ENCODE measurements at places on chromosomes 1 and 21.

- DNase-seq: no peak
Observed at GRCh38 chr1:60390593-60391282, 317.2 kb upstream of the C1orf87 start.

- DNase-seq: no peak
Observed at GRCh38 chr1:94555091-94555490, 13.5 kb upstream of the F3 start.

- DNase-seq: no peak
Observed at GRCh38 chr21:28310171-28310685, 682.4 kb downstream of the LTN1 start.

GRCh38 chr1:29753771-29754572, 517.6 kb downstream of the PTPRU start:
- no peak for DNase-seq

- no peak for DNase-seq
Observed at GRCh38 chr1:110119843-110120242, 7.6 kb downstream of the UBL4B start.

GRCh38 chr1:221276896-221277409, 397.7 kb downstream of the HLX start:
- DNase-seq: no peak

GRCh38 chr1:212685429-212685828, 14.2 kb downstream of the BATF3 start:
- DNase-seq: no peak

DNA sequence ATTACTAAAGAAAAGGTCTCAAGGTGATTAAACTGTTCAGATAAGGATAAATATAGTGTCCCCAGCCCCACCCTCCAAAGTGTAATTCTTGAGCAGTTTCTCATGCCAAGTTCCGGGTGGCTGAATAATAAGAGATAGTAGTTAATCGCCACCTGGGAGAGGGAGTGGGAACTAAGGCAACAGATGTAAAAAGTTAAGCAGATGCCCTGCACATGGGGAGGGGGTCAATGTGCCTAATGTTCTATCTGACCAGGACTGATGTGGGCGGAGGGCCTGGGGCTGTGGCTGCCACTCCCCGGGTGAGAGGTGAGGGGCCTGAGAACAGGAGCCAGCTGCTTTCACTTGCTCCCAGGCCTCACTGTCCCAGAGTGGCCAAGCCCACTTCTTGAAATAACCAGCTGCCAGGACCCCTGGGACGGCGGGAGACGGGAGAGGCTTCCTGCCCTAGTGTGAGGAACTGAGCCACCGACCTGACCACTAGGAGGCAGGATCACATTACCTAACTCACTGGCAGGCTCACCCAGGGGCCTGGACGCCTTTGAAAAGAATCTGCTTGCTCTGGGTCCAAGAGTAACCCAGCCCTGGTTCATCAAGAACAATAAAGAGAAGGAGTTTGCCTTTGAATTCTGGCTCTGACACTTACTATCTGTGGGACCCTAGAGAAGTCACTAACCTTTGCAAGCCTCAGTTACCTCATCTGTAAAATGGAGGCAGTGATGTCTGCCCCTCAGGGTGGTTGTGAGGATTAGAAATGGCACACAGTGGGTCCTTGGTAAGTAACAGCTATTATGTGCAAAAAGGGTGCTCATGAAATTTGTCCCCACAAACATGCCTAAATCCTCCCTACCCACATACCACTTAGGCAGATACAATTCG, 179.2 kb downstream of the ATG4C start:
- no peak for DNase-seq

DNA sequence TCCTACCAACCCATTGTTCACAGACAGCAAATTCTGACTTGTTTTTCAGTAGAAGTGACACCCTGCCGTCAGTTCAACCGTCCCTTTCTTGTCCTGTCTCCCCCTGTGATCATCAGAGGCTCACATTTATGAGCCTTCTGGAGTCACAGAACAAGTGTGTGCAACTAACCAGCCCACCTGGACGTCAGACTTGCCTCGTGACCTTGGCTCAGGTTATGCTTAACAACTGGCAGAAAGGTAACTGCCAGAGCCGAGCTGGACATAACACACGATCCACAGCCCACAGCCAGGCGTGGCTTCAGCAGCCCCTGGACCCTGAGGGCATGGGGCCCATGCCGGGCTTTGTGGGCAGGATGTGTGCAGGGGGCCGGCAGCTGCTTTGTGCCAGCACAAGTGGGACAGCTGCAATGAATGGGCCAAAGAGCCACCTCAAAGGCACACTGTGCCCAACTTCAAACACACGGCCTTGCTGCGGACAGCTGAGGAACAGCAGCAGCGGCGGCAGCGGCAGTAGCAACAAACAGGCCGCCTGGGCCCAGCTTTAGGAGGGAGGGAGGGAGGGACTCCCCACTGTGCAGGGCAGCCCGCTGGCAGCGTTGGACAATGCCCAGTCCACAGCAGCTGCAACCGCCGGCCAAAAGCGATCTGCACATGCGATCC, 103.9 kb downstream of the ZBTB18 start:
- no peak for DNase-seq

DNA sequence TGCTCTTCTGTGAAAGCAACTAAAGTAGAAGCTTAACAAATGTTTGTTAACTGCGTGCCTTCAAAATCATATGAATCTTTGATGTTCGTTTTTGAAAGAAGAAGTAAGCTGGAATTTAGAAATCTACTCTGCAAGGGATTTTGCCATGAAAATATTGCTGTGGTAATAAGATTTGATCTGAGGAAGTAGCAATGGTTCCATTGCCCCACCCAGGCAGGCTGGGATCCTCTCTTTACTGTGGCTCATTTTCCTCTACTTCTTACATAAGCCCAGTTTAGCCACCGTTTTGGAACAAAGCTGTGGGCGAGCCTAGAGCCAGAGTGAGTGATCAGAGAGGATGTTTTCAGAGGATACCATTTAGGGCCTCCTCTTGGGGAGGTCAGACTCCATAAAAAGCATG, 20.3 kb upstream of the PTGFRN start:
- DNase-seq: no peak

- no peak for DNase-seq
Observed at GRCh38 chr1:10504249-10504648, 29.5 kb downstream of the PEX14 start.

DNA sequence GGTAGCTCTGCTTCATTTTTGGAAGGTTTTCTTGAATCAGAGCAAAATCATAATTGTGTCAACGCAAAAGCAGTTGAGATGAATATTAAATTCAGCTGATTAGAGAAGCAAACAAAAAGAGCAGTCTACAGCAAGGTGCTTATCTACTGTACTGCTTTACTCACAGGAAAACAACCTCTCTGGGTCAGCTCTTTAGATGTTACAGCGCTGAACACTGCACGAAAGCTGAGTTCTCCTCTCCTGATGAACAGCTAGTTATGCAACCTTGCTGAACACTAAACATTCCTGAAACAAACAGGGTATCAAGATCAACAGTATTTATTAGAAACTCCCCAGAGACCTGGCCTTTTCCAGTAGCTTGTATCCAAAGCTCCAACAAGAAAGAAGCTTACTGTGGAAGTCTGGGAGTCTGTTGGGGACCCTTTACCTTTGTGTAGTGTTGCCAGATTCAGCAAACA, 41.3 kb downstream of the TBCE start:
- DNase-seq: no peak

DNA sequence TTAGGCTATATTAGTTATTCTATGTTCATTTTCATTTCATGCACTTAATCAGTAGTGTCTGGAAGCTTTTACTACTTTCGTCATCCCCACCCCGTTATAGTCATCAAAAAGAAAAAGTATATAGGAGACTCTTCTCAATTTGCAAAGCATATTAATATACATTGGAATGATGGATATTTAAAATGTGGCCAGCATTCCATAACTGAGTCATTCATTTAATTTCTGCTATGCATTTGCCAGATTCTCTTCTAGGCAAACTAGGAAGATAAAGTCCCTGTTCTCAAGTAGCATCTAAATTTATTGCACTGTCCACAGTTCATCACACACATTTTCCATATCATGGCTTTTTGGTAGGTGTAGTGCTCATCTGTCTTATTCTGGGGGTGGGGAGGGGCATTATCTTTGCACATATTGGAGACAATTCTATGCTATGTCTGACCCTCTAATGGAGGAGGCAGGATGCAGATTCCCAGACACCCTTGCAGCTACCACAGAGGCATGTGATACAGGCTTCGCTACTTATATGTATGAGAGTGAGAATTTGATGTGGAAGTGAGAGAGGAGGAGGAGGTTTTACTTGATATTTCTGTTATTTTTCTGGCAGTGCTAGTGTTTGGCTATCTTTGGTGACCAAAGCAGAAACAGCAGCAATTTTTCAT, 125.8 kb downstream of the CTH start:
- no peak for DNase-seq

- peak; percentile 32 for DNase-seq
Observed at GRCh38 chr21:36976882-36977651, 10.6 kb upstream of the HLCS start.

DNA sequence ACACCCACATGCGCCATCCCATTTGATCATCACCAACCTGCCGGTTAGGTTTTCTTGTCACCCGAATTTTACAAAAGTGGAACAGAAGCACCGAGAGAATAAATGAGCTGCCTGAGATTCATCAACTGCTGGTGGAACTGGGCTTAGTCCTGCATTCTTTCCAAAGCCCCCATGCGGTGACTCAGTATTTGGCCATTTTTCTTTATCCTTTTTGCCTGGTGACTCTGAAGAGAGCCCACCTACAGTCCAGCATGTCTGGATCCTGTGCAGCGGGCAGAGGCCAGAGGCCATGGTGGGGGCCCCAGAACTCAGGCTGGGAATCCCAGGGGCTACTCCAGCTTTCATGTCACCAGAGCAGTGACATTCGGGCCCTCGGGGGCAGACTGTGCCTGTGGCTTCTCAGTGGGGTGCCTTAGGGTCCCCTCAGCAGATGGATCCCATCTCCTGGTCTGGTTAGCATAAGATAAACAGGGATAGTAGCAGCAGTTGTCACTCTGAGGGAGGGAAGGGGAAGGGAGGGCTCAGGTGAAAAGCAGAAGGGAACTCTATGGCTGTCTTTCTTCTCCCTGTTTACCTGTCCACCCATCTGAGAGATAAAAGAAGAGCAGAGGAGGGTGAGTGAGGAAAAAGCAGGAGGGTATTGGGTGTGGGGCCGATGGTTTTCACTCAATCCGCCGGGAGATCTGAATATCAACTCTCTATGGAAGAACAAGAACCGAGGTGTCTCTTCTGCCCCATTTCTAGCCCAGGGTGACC, 63.2 kb downstream of the KIF26B start:
- DNase-seq: no peak

DNA sequence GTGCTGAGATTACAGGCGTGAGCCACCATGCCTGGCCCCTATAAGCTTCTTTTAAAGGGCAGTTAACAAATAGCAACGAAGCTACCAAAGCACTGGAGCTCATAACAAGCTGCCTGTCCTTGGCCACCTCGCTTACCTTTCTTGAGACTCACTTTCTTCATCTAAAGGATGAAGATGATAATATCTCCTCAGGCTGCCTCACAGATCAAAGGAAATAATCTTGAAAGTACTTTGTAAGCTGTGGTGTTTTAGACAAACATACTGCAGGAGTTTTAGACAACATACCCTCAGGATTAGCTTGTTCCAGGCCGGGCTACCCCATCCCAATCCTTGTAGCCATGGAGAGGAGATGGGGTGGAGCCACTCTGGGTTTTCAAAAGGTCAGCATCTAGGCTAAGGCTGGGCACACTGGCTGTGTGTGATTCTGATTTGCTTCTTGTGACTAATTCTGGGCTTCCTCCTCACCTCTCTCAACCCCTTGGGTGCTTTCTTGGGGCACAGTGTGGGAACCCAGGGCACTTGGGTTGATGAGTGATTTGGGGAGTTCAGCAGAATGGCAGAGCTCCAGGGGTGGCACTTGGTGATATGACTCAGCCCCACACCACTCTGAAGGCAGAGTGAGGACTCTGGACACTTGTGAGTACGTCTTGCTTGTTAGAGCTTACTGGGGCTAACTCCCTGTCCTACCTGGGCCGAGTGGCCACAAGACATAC, 5.2 kb downstream of the GPR25 start:
- DNase-seq: peak; percentile 53

DNA sequence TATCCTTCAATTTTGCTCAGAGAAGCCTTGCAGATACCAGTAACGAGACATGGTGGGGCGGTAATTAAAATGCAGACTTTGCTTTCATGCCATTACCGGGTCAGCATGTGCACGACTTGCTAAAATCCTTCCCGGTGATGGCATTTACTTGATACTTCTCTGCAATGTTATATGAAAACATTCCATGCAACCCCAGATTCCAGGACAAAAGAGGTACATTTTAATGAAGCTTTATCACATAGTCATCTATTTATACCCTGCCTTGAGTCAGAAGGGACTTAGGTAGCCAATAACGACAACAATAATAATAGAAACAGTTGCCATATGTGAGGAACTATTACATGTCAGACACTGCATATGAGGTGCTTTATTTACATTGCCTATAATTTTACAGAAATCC, 29.4 kb upstream of the PLA2G2C start:
- no peak for DNase-seq

GRCh38 chr1:242467556-242468145, 56.8 kb downstream of the PLD5 start:
- no peak for DNase-seq

- DNase-seq: no peak
Observed at GRCh38 chr21:27796106-27796505, 829.2 kb upstream of the ADAMTS5 start.

DNA sequence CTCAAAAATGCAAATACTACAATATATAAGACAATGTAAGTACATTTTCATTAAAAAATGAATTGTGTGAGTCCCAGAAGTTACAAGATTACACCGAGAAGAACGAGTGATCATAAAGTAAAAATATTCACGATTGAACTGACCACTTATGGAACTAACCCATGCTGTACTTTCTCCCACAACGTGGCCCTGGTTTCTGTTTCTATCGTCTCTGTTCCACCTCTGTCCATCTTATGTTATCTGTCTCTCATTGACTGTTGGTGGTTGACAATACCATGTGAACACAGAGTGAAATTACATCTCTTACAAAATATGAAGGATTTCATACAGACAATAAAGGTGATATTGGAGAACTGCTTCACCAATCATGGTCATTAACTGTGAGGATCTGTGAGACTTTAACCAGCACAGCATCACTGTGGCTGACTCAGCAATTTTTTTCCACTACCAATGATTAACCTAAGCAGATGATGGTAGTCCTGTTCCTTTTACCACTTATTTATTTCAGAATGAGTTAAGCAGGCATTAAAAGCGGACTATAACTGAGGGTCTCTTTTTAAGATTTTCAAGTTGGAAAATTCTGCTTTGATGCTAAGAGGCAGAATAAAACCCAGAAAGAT, 165.1 kb downstream of the TGFB2 start:
- DNase-seq: no peak

All from activated CD4-positive, alpha-beta T cell treated with anti-CD3 and anti-CD28 coated beads for 4 hours (primary cell).